Stimulated activated CD4-positive, alpha-beta T cell treated with anti-CD3 and anti-CD28 coated beads, TNF-alpha, amount 100 ng/mL, for 1 hour (primary cell): ENCODE measurements at places on chromosomes 7 and 10.

- DNase-seq: no peak
These were observed 42.3 kb upstream of the MSRB2 start for GRCh38 chr10:23053036-23053435.

DNA sequence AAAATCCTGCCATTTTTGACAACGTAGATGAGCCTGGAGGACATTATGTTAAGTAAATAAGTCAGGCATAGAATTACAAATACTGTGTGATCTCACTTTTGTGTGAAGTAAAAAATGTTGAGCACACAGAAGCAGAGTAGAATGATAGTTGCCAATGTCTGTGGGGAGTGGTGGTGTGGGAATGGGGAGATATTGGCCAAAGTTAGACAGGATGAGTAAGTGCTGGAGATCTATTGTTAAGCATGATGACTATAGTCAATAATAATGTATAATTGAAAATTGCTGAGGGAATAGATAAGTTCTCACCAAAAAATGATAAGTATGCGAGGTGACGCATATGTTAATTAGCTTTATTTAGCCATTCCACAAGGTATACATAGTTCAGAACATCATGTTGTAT lies 92.0 kb downstream of the GPR85 start:
- no peak for DNase-seq

GRCh38 chr7:66921918-66922486 lies 977 bp downstream of the TMEM248 start:
- DNase-seq: no peak

DNA sequence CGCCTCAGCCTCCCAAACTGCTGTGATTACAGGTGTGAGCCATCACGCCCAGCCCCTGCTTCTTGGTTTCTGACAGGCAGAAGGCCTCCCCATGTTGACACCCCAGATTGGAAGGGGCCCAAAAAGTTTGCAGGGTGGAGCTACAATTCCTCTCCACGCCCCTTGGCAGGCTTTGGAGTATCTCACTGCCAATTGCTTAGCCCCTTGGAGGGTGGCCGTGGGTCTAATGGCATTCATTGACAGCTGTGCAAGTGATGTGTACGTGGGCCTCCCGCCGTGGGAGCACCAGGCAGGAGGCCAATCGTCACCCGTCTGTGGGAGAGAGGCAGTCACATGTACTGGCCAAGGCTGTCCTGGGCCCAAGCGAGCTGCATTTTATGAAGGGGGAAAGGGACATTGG lies 73.7 kb upstream of the PPIF start:
- no peak for DNase-seq

DNA sequence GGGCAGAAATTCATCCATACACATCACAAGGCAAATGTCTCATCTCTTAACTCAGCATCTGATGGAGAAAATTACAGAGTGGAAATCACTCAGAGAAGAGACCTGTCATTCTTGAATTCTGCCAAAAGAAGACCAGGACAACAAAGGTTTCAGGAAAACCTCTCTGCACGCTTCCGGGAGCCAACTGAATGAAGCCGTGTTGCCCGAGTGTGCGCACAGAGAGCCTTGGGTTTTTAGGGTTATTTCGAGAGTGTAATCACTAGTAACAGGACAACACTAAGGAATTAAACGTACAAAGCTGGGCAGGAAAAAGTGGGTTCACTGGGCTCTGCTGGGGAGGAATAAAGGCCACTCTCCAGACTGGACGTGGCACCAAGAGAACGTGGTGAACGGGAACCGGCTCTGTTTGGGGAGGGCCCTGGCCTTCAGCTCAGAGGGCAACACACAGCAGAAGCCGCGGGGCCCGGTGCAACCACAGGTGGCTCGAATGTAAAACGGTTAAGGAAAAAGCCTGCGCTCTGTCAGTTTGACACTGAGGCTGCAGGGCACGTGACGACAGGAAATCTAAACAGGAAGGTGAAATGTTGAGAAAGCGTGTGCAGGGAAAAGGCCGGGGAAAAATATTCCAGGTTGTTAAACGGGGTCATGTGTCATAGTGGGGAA lies 331.5 kb downstream of the DNAJB6 start:
- DNase-seq: no peak

GRCh38 chr7:135117096-135117495 lies 30.8 kb upstream of the TMEM140 start:
- no peak for DNase-seq

DNA sequence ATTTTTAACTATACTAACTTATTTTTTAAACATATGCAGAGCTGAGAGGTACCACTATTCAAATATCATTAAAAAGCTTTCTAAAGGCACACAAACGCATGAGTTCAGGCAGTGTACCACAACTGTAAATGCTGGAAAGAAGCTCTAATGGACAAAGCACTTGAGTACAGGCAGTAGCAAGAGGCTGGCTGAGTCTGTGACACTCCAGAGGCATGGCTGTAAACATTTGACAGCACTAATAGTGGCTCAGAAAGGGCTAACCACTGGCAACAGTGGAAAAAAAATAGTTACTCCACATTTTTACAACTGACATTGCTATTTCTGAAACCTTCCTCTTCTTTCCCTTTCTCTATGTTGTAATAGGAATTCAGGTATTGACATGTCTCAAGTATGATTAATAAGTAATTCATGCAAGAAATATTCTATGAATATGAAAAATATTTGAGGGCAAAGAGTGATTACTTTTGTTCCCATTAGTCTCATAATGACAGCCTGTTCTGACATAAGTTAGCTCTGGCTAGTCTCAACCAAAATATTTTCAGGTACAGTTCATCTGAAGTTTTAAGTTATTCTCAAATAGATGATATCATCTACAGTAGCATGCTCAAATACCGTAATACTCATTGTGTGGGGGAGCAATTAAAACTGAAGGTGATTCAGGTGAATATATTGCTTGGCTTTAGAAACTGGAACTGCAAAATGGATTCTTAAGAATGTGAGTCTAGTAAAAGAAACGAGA lies 324.0 kb upstream of the POT1 start:
- DNase-seq: no peak

DNA sequence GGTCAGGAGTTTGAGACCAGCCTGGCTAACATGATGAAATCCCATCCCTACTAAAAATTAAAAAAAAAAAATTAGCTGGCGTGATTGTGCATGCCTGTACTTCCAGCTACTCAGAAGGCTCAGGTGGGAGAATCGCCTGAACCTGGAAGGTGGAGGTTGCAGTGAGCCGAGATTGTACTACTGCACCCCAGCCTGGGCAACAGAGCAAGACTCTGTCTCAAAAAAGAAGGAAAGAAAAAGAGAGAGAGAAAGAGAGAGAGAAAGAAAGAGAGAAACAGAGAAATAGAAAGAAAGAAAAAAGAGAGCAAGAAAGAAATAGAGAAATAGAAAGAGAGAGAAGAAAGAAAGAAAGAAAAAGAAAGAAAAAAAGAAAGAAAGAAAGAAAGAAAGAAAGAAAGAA lies 292.8 kb upstream of the KLF6 start:
- no peak for DNase-seq

DNA sequence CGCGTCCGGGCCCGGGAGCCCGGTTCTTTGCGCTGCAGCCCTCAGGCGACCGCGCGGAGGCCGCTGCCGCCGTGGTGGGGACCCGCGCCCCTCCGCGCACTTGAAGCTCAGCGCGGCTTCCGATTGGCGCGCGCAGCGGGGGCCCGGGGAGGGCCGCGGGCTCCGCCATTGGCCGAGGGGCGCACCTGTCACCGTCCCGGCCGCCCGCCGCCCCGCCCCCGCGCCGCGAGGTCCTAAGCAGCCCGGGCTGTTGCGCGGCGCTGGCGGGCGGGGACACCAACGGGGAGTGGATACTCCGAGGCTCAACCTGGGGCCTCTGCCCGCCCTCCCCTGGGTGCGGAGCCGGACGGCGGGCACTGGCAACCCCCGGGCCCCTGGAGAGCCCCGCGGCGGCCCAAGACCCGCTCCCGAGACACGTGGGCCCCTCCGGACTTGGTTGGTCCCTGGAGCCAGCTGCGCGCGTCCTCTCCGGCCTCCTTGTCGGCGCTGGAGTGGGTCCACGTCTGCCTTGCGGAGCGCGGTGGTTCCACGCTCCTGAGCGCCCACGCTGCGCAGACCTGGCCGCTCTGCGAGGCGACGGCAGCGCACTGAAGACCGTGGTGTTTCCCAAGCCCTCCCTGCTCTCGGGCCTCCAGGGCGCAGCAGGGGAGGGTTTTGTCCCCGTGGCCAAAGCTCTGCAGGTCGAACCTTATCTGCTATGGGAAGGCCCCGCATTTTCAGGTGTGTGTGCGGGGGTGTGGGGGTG lies at the start of gene MNX1:
Gene MNX1 (minus strand): TSS at position 76 of the 745 bp plus-strand sequence. CDS start 313 bp downstream, outside the sequence.
- DNase-seq: no peak

GRCh38 chr7:147245274-147245673 lies 1128.7 kb downstream of the CNTNAP2 start:
- DNase-seq: no peak

GRCh38 chr7:23968791-23969190 lies 258.8 kb downstream of the STK31 start:
- DNase-seq: no peak

DNA sequence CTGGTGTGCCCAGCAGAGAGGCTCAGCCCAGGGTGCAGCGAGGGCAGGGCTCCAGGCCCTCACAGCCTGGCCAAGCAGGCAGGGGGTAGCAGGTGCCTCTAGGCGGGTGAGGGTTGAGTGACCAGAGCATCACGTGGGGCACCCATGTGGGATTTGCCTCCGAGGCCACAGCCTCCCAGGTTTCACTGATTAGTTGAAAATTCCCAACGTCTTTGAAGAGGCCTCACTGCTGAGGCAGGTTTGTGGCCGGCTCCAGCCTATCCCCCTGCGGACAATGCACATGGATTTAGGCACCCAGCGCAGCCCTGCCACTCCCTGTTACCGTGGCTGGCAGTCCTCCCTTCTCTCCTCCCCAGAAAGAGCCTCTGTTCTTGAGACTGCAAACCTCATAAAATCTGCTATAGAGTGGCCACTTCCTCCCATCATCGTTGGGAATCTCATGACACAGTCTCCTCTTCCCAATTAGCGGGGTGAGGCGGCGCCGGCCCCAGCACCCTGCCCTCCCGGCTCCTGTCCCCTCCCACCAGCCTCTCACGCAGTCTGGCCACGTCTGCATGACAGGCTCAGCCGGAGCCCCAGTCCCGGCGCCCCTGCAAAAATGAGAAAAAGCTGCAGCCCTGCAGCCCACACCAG lies 10.8 kb downstream of the MYL10 start:
- no peak for DNase-seq

- DNase-seq: no peak
These were observed 62.3 kb upstream of the NKX6-2 start for GRCh38 chr10:132848291-132848701.

DNA sequence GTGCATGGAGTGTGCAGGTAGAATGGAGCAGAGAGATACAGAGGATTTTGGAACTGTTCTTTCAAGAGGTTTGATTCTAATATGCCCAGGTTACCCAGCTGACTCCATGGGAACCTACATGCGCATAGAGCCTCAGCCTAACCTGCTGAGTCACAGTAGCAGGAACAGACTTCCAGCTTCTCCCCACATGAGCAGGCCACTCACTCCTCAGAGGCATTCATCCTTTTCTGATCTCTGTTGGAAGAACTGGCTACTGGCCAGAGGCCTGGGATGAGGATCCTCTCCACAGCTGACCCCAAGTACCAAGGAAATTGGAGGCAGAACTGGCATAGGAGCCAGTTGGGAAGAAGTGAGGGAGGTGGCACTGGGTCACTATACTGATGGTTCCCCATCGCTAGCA lies 17.9 kb upstream of the CCSER2 start:
- no peak for DNase-seq

DNA sequence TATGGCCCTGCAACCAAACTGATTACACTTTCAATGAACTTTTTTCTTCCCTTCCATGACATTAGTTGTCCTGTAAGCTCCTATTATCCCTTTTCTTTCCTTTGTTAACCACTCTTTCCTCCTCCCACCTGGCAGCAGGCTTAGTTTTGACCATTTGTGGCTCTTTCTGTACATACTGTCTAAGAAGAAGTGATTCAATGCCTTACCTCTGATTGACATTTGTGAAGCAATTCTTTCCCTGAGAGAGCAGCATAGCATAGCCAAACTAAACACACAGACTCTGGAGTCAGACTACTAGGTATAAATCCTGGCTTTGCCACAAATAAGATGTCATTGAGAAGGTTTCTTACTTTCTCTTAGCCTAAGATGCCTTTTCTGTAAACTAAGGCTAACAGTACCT lies 48.9 kb downstream of the AHR start:
- no peak for DNase-seq

DNA sequence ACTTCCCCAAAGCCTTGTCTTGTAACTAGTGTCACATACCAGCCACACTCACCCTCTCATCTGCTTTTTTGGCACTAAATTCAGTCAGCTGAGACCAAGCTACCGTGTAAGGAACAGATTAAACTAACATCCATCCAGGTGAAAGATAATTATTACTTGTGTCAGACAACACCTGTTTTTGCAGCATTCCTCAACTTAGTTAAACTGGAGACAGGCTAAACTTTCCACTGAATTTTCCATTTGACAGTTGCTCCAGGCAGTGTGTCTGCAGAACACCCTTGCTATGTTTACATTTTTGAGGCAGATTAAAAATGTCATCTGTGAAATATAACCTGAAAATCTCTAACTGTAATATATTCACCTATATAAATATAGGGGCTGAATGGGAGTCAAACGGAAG lies 73.6 kb downstream of the CYP26A1 start:
- no peak for DNase-seq

DNA sequence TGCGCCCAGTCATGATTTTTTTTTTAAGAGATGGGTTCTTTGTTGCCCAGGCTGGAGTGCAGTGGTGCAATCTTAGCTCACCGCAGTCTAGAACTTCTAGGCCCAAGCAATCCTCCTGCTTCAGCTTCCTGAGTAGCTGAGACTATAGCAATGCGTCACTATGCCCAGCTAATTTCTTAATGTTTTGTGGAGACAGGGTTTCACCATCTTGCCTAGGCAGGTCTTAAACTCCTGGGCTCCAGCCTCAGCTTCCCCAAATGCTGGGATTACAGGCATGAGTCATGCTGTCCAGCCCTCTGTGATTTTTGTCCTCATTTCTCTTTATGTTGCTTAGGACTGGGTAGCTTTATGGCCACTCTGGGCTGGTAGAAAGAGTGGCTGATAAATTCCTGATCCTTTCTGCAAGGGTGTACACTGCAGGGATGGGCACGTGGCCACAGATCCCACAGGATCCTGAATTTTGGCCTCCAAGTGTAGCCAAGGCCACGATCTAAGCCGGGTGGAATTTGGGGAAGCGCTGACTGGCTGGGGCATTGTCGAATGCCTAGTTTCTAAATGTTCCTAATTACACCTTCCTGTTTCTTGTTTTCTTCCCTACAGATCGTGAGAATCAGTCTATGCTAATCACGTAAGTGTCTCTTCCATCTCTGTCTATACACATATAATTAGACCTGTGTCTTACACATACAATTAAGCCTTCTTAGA lies 24.1 kb upstream of the MYH16 start:
- DNase-seq: no peak

DNA sequence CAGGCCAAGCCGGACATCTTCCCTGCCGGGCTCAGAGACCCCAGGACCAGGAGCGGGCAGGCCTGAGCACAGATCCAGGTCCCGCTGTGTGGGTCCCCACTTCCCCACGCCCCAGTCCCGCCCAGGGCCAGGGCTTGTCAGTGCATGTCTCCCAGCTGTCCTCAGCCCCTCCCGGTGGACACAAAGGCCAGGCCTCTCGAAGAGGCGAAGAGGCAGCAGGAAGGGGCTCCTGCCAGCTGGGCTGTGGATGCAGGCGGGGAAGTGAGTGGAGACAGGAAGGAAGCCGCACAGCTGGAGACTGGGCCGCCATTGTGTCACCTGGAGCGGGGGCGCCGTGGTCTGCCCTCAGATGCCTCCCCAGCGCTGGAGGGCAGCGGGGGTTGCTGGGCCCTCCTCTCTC lies 4.8 kb downstream of the GRIFIN start:
- DNase-seq: no peak

- no peak for DNase-seq
These were observed 122.7 kb upstream of the TMEM229A start for GRCh38 chr7:124155432-124156022.

GRCh38 chr10:98255146-98255877 lies 12.7 kb downstream of the LOXL4 start:
- no peak for DNase-seq
